ENCODE measurements at places on chromosomes 4 and X.

- DNase-seq, result no peak
These were observed 8.3 kb upstream of the CITED1 start for GRCh38 chrX:72313707-72314641.

DNA sequence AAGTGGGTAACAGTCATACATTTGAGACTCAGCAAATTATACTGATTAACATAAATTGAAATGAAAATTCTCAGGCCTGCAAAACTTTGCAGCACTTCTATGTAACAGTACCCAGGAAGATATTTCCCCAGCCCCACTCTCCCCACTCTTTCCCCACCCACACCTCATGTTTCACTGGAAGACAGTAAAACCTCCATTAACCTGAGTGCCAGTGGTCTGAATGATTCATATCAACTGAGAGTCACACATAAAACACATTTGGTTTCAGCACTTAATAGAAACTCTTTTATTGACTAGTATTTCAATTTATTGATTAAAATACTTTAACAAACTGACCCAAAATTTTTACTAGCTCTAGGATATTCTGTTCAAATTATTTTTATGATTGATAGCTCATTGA lies 6.9 kb downstream of the CXCL6 start:
- DNase-seq, result no peak

DNA sequence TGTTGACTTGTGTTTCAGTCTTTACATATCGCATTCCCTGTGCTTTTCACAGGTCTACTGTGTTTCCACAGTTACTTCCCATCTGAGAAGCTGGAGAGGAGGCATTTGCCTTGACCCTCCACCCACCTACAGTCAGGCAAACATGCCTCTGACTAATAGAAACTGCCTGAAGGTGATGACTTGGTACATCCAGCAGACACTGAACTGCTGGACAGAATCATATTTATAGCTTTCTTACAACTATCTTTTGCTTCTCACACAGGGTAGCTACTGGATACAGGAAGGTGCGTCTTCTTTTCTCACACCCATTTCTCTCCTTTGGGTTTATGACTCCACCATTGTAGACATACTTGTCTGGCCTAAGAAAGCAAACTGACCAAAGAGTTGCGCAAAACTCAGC lies 58.0 kb downstream of the VGLL1 start:
- DNase-seq, result no peak

GRCh38 chr4:17273047-17273446 lies 238.8 kb downstream of the QDPR start:
- DNase-seq, result no peak

DNA sequence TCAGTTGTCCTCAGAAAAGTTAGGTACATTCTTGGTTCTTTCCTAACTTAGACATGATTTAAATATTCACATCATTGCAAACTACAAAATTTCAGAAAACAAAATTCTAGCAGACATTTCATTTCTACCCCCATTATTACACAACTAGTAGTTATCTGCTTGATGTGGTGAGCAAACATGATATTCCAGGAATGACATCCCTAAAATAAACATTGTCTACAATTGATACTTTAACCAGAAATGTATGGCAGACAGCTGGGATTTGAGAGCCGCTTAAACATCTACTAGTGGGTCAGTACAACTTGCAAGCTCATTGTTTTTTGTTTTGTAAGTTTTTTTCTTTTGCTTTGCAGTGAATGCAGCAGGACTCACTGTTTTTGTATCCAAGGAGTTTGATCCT lies 32.1 kb upstream of the AMBN start:
- no peak for DNase-seq

- DNase-seq, result no peak
These were observed 1668.1 kb upstream of the AGA start for GRCh38 chr4:179110356-179110755.

- no peak for DNase-seq
These were observed 28.4 kb downstream of the PROM1 start for GRCh38 chr4:16055471-16055870.

- DNase-seq, result no peak
These were observed 388.6 kb downstream of the PABPC4L start for GRCh38 chr4:133812954-133813353.

- DNase-seq, result no peak
These were observed 645 bp downstream of the APLN start for GRCh38 chrX:129653971-129654651.

DNA sequence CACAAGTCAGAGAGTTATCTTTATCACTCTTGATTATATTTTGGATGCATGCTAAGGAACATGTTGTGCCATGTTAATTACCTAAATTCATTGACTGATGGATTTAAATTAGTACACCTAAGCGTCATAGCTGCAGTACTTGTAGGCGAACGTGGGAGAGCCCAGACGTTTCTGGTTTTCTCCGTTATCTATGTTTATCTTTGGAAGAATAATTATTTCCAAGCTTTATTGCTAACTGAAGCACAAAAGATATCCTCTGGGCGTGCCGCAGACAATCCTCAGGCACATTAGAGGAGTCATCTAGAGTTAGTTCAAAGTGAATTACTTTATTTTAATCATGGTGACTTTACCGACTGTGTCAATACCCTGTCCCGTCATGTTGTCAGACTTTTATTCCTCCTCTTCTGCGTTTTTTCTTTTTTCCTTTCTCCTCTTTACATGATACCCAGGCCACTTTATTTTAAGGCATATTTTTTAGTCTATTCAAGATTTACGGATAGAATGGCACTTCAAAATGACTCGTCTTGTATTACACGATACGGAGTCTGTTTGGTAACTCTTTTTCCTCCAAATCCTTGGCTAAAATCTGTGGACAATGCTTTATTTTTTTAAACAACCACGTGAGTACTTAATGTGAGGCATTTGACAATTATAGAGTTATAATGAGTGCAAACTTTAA lies 632.0 kb upstream of the TENM3 start:
- no peak for DNase-seq

- DNase-seq, result no peak
These were observed 343.5 kb downstream of the IDS start for GRCh38 chrX:149161435-149162088.

- no peak for DNase-seq
These were observed 12.3 kb upstream of the SPARCL1 start for GRCh38 chr4:87541521-87541920.

DNA sequence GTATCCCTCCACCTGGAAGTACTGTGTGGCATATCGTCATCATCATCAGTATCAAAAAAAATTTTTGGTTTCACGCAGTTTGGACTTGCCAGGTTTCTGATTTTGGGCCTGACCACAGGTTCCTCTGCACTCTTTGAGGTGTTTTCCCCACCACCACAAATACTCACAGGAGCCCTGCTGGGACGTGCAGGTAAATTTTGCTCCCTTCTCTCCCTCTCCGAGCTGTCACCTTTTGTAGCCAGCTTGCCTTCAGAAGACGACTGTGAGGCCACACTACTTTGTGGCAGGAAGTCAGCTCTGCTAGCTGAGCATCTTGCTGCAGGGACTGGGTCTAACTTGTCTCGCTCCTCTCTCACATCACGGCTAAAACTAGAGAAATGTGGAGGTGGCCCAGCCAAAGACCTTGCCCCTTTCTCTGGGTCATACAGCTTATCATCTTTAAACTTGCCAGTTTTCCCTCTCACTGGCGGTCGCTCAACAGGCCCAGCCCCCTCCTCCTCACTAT lies 2.8 kb downstream of the PJA1 start:
- DNase-seq, result no peak

DNA sequence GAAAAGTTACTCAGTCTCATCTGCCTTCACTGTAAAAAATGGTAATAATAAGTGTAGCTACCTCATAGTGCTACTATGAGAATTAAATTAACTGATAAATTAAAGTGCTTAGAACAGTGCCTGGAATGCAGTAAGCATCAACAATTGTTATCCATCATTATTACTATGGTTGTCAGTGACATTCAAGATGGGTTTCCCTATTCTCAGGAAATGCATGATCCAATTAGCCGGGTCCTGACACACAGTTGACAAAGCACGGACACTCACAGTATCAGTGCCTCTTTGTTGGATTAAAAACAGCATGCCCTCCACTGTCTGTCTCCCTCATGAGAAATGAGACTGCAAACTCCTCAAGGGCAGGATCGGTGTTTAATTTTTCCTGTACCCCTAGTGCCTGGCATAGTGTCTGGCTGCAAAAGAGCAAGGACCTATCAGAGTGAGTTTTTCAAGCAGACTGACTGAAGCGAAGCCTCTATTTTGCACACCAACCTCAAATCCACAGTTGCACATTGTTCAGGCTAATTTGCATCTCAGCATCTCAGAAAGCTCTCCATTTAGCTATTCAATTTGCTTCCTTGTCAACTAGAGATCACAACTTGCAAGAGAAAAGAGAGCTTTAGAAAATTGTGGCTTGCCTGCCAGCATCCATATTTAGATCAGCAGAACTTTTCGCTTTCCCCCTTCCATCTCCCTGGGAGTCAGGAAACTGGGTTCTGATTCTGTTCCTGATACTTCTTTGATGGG lies 122.9 kb downstream of the LDB2 start:
- no peak for DNase-seq

DNA sequence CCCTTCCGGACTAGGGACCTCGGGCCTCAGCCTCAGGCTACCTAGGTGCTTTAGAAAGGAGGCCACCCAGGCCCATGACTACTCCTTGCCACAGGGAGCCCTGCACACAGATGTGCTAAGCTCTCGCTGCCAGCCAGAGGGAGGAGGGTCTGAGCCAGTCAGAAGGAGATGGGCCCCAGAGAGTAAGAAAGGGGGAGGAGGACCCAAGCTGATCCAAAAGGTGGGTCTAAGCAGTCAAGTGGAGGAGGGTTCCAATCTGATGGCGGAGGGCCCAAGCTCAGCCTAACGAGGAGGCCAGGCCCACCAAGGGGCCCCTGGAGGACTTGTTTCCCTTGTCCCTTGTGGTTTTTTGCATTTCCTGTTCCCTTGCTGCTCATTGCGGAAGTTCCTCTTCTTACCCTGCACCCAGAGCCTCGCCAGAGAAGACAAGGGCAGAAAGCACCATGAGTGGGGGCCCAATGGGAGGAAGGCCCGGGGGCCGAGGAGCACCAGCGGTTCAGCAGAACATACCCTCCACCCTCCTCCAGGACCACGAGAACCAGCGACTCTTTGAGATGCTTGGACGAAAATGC lies at the start of gene WAS:
Gene WAS (plus strand): TSS at position 389 of the 572 bp plus-strand sequence. CDS start 55 bp downstream, at position 444.
- DNase-seq, result peak; percentile 64

DNA sequence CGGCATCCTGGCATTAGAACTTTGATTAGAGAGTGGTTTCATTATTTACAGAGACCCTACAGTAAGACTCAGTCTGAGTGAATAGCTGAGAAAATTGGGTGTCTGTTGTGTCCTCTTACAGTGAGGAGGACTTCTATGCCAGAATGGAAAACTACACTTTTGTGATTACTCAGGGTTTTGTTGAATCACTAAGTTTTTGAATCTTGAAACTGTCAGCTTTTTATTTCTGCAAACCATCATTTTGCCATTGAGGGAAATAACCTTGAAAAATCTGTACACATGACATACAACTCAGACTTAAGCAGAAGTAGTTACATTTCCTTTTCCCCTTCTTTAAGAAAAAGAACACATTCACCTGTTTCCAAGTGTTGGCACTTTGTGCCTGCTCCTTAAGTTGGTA lies 117.6 kb upstream of the RASGEF1B start:
- no peak for DNase-seq

DNA sequence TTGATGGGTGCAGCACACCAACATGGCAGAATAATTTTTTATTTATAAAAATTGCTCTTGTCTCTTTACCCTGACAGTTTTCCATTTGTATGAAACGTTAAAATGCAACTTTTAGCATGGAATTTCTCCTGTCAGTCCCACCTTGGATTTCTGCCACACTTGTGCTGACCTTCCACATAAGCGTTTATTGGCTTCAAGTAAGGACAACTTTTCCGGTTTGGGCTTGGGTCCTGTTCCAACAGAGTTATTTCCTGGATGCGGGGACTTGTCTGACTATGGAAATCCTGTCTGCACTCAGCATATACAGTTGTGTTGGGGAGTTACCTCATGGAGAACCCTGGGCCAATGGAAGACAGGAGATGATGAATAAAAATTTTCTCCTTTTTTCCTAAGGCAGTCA lies 294.7 kb downstream of the NAF1 start:
- DNase-seq, result no peak

- DNase-seq, result no peak
These were observed 197.1 kb downstream of the SLC7A11 start for GRCh38 chr4:138045036-138045435.
